ENCODE measurements at places on chromosomes 1 and 21.

- no peak for DNase-seq
Observed at GRCh38 chr21:41743321-41744027, 23.4 kb downstream of the RIPK4 start.

GRCh38 chr1:200062143-200062542 lies 34.6 kb downstream of the NR5A2 start:
- DNase-seq: no peak

GRCh38 chr21:17900990-17901385 lies 81.8 kb upstream of the C21orf91 start:
- DNase-seq: no peak

- no peak for DNase-seq
Observed at GRCh38 chr1:1536019-1536937, 4.1 kb downstream of the TMEM240 start.

DNA sequence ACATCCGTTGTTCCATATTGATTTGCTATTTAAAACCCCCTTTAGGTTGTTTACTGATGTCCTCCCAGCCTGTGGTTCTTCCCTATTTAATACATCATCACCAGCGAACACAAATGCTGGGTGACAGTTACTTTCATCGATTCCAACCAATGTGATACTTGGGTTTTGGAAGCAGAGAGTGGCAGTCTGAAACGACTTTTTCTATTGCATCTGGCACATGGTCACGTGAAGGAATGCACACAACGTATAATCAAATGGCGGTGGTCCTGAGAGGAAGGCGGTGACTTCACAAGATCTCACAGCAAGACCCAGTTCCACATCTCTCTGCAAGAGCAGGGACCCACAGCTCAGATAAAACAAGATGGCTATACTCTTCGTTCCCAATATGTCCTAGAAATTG lies 213.9 kb downstream of the DSCAM start:
- no peak for DNase-seq
